WTC11 (cell line): ENCODE measurements at places on chromosomes 2 and 18. TPM values are rescaled to one million over a fixed set of nuclear protein-coding genes. Genes with fewer than 3 reads are reported as not detected.

GRCh38 chr2:32008805-32009515, 1.8 kb downstream of the MEMO1 start:
- no peak for DNase-seq

GPR155 gene
- total RNA-seq = 0.66 to 1.0 TPM (median 0.74 TPM) in 3 replicates

DNA sequence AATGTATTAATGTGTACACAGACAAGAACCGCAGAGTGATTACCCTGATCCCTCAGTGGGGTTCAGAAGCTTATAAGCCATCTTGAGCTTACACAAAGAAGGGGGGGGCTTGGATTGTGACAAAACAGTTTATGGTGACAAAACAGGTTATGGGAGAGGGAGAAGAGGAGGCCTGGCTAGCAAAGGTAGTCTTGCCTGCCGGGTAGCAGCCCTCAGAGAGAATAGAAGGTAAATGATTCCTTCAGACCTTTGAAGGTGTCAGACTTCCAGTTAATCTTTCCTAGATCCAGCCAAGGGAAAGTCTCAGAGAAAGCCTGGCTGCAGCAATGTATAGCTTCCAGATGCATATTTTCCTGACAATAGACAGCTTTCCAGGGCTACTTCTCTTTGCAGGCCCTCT, 44.6 kb upstream of the RAPH1 start:
- DNase-seq = no peak

GLS gene
- 102 to 115 TPM (median 102 TPM) in 3 replicates for total RNA-seq
